ENCODE measurements at places on chromosomes 16 and 17.

DNA sequence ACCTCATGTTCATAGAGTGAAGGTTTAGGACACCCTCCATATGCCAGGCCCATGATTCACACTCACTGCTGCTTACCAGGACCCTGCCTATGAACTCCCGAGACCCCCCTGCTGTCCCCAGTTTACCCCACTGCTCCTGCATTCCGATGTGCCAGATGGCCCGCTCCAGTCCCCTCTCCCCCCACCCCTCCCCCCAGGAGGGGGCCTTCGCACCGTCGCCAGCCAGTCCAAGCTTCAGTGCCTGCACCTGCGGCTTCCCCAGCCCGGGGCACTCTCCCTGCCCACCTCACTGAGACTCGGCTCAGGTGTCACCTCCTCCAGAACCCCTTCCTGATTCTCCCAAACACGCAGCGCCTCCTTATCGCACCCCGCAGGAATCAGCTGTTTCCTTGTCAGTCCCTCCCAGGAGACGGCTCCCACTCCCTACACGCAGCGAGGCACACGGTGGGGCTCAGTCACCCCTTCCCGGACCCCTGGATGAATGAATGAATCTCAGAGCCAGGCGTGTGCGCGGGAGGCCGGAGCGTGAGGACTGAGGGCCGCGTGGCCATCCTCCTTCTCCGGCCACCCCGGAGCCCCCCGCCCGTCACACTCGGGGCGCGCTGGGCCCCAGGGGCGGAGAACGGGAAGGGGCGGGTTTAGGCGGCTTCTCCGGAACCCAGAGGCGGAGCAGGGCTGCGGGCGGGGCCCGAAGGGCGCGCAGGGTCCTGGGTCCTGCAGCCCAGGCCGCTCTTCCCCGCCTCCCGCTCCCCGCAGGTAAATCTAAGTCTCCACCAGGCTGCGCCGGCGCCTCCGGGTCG, 1.6 kb downstream of the MYO1C start:
- DNase-seq = peak; percentile 65

DNA sequence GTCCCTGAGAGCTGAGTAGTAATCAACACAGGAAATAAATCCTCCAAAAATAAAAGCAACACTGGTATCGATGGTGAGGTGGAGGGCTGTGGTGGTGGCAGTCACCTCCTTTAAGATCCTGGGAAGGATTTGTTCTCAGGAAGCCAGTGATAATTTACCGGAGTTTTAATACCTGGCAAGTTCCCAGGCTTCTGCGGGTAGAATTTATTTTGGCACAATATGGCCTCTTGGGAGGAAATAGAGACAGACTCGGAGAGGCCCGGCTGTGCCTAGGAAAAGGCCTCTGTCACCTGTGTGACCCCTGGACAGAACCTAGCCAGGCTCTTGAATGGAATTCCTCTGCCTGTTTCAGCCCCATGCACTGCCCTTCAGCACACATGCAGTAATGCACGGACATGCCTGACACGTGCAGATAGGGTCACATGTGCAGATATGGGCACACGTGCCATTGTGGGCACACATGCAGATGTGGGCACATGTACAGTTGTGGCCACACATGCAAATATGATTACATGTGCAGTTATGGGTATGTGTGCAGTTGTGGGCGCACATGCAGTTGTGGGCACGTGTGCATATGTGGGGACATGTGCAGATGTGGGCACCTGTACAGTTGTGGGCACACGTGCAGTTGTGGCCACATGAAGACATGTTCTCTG, 33.5 kb downstream of the MGAT5B start:
- DNase-seq = no peak

GRCh38 chr17:64780096-64781013, 118.2 kb upstream of the SMURF2 start:
- peak; percentile 88 for DNase-seq

DNA sequence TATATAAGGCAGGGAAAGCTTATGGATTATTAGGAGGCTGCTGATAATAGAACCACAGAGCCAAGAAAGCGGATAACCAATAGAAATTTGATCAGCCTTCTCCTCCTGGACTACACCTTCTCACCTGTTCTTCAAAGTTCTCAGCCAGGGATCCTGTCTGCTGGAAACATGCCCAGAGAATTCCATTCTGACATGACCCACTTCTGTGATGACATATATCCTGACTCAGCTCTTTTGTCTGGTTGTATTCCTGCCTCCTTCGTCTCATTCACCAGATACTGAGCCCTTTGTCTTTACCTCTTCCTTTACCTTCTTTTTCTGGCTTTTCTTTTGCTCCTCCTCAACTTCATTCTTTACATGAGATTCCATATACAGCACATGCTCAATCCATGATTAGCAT, 576.1 kb downstream of the CDH11 start:
- no peak for DNase-seq

GRCh38 chr16:47604306-47604705, 143.2 kb downstream of the PHKB start:
- DNase-seq = no peak

- no peak for DNase-seq
Observed at GRCh38 chr16:25034911-25035310, 19.7 kb upstream of the ARHGAP17 start.

DNA sequence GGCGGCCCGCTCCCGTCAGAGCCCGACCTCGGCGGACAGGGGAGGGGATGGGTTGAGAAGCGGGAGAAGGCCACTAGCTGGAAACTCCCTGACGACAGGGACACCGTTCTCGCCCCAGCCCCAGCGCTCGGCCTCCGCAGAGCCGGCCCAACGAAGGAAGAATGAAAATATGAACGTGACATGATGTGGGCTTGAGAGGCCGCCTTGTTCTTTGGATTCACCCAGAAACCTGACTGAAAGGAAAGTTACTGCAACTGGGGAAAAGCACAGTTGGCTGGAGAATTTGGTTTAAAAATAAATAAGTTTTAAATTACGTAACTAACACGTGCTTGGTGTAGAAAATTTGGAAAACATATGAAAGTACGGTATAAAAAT, 21.1 kb downstream of the NPTX1 start:
- DNase-seq = peak; percentile 56

- DNase-seq = no peak
Observed at GRCh38 chr16:56120447-56121155, 70.7 kb upstream of the GNAO1 start.

- no peak for DNase-seq
Observed at GRCh38 chr17:38657824-38658740, 16.7 kb downstream of the EPOP start.
